ENCODE measurements at places on chromosomes 4 and X.
A peak's percentile ranks its signal among the peaks of the same experiment; 100 is the strongest.

DNA sequence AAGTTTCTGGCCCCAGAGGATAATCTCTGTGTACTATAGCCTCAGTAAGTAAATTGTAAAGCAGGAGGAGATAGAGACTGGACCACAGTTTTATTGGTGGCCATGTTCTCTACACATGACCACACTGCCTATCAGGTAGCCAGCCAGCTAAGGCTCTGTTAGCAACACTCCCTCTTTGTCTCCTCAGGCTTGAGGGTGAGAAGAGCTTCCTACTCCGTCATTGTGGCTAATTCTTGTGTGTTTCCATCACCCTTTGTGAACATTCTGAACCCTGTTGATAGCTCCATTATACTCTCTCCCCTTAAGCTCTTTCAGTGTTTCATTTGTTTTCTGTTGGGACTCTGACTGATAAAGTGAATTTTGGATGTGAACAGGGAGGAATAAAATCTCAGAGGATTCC is 233.4 kb downstream of the CFAP299 start:
- no peak for DNase-seq

DNA sequence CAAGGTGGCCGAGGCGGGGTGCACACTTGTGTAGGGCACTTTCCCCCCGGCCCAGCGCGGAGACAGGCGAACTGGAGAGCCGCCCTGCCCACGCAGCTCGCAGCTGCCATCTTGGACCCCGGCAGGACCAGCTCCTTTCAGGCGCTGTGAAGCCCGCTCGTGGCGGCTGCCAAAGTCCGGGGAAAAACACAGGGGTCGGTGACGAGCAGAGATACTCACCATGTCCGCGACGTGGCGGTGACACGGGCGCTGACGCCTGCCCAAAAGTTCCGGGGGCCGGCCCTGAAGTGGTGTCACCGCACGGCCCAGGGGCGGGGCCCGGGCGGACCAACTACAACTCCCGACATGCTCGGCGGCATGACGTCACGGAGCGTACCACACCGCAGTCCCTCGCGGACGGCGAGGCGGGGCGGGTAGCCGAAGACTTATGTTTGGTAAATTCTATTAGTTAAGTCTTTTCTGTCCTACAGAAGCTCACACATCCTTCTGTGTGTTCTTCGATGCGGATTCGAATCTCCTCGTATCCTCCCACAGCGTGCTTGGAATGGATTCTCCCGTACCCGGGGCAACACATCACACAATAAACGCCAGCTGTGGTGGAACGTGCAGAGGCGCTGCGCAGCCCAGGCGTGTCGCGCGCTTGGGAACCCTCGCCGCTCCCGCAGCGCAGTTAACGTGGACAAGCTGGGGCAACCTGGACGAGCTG is at the start of gene UFSP2:
TSS of gene UFSP2 (minus strand) at position 318 of the 706 bp plus-strand sequence. CDS start at position 222, 96 bp downstream.
- DNase-seq, result peak; percentile 82

DNA sequence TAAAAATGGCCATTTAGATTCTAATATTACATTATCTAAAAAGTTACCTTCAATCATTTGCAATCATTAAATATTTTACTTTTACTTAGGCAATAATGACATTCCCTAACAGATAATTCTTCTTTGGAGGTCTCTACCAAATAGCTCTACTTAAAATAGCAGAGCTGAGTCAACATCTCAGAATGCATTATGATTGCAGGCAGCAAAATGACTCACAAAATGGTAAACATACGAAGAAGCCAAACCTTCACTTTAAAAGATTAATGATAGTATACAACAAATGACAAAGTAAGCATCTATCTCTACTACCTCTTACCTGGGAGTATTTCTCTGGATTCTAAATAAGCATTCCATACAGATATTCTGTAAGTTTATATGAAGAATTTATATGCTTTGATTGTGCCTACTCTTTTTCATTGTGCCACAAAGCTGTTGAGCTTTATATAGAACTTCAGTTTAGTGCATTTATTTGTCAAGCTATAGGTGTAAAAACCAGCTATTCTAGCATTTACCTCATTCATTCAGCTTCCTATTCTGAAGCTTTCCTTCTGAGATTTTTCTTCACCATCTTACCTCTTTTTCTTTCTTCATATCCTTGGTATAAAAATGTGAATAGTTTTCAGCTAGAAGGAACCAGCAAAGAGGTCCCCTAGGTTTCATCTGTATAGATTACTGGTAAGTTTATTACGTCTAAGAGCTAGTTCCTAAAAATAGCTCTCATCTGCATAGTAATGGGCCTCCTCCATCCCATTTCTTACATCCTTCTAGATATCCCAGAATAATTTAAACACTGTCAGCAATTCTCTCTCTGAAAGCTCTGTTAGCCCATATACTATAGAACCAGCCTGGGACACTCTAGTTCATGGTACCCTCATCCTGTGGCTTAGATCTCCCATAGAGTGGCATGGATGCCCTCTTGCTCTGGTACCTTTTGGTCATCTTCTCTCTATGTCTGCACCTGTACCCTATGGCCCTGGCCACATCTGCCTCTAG is 17.2 kb upstream of the SPCS3 start:
- DNase-seq, result no peak

- DNase-seq, result no peak
Observed at GRCh38 chrX:77704881-77705280, 81.1 kb downstream of the ATRX start.

DNA sequence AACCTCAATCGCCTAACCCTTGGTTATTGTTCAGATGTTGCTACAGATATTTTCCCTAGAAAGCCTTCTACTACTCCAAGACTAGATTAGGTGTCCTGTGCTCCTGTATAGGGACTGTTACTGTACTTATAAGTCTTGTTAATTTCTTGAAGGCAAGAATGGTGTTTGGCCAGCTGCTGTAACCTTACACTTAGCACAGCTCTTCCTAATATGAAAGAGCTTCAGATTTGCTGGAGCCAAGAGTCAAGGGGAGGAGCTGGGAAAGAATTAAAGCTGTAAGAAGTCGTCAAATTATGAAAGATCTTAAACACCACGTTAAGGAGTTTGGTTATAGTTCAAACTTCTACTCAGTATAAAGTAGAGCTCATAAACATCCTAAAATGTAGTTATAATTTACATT is 245.9 kb upstream of the TLL1 start:
- DNase-seq, result no peak

GRCh38 chr4:77347351-77347966 is 190.5 kb downstream of the CCNG2 start:
- DNase-seq, result no peak

DNA sequence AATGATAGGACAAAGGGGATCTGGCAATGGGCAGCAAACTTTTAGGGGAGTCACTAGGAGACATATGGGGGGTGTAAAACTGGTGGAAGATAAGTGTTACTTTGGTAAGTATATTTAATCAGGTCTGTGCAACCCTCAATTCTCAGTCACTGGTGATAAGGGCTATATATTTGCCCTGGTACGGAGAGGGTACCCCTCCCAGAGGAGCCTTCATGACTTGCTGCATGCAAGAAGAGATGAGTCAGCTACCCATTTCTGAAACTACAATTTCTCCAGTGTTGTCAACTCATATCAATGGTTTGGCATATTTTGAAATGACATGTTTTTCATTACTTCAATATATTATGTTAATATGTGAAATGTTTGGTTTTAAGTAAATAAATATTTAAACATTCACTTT is 14.3 kb downstream of the SMARCAD1 start:
- DNase-seq, result no peak

DNA sequence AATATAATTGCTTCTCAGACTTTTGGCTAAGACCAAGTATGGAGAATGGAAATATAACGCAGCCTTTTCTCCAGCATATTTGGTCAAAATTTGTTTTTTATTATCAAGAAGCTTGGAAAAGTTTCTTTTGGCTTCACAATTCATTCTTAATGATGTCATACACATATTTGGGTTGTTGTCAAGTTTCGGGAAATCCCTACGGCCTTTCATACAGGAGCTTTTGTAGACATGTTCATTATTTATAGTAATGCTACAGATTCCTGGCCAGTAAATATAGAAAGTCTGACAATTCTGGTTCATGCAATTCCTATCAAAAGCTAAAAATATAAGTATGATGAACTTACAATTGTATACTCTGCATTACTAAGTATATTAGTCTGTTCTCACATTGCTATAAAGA is 112.9 kb downstream of the IRF2 start:
- no peak for DNase-seq

DNA sequence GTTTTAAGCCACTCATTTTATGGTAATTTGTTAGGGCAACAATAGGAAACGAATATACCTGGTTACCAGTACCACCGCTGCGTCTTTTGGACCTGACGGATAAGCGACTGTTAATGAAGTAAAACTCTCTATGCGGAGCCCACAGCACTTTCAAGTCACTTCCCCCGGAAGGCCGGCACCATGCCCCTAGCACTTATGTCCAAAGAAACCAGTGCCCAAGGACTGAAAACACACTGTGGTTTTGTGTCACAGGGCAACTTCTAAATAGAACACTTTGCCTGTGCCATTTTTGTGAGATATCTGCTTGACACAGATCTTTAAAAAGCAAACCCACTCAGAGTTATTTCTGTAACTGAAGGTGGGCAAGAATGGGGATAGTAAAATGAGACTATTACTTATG is 22.7 kb downstream of the SH3KBP1 start:
- DNase-seq, result no peak

DNA sequence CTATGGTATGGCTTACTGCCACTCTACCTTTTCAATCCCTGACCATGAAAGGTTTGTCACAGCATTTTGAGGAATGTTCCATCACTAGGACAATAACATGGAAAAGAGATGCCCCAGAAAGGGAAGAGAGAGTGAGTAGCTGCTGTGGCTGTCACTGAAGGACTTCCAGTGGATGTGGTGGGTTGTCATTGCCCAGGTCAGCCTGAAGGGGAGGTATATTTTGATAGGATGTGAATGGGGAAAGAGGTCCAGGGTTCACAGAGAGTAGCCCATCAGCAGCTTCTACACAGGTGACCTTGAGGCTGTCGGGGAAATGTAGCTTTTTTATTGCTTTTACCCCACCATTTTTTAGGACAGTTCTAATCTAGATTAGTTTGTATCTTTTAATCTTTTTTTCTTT is 30.8 kb downstream of the MTM1 start:
- no peak for DNase-seq

DNA sequence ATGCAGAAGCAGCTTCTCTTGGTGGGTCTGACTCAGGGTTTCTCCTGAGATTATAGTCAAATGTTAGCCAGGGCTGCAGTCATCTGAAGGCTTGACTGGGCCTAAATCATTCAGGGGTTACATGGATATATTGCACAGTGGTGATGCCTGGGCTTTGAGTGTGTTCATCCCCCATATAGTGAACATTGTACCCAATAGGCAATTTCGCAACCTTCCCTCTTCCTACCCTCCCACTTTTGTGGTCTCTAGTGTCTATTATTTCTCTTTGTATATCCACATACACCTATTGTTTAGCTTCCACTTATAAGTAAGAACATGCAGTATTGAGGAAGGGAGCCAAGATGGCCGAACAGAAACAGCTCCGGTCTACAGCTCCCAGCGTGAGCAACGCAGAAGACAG is 90.3 kb upstream of the CAMK2D start:
- no peak for DNase-seq

DNA sequence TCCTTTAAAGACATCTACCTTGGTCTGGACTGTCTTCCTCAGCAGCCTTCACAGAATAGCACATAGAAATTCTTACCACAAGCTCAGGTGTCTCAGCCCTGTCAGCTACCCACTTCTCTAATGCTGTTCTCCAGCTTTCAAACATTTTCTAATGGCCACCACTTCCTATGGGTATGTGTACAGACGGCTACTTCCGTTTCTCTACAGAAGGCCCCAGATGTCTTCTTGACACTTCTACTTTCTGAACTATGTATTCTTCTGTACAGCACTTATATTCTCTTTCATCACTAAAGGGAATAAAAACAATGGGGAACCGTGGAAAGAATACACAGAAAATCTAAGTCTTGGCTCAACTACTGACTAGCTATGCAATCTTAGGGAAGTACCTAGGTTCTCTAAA is 13.3 kb downstream of the OPHN1 start:
- no peak for DNase-seq

GRCh38 chr4:3062471-3062870 is 11.9 kb downstream of the HTT-AS start:
- no peak for DNase-seq

- DNase-seq, result no peak
Observed at GRCh38 chr4:181550381-181550780, 692.8 kb upstream of the TENM3 start.

DNA sequence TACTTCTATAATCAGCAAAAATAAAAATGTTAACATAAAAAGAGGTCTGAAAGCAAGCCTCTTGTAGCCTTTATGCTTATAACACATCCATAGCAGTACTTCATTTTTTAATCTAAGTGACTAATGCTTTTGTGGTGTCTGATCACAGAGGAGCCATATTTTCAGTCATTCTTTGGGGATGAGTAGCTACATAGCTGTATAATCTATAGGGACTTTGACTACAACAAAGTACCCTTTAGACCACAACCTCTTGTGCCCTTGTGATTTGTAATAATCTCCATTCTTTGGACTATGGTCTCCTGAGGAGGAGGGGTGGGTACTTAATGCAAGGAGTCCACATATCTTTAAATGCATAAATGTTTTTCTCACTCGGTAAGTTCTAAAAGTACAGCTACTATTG is 9.6 kb downstream of the DRP2 start:
- no peak for DNase-seq

- DNase-seq, result no peak
Observed at GRCh38 chrX:45667666-45668065, 467.0 kb upstream of the DIPK2B start.

DNA sequence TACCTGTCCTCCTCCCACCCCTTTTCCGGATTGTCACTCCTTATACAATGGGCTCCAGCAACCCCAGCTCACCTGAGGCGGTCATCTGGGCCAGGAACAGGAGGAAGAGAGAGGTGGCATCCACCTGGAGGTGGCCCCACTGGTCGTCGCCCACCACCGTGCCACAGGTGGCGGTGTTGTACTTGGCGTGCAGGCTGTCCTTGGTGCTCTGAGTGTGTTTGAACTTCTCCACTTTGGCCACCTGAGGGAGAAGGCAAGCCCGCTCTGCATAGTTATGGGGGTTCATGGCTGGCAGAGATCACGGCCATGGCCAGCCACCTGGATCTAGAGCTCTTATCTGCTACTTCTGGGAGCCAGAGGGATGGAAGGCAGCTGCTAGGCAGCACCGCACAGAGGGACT is 32.9 kb downstream of the PHKA2 start:
- no peak for DNase-seq

DNA sequence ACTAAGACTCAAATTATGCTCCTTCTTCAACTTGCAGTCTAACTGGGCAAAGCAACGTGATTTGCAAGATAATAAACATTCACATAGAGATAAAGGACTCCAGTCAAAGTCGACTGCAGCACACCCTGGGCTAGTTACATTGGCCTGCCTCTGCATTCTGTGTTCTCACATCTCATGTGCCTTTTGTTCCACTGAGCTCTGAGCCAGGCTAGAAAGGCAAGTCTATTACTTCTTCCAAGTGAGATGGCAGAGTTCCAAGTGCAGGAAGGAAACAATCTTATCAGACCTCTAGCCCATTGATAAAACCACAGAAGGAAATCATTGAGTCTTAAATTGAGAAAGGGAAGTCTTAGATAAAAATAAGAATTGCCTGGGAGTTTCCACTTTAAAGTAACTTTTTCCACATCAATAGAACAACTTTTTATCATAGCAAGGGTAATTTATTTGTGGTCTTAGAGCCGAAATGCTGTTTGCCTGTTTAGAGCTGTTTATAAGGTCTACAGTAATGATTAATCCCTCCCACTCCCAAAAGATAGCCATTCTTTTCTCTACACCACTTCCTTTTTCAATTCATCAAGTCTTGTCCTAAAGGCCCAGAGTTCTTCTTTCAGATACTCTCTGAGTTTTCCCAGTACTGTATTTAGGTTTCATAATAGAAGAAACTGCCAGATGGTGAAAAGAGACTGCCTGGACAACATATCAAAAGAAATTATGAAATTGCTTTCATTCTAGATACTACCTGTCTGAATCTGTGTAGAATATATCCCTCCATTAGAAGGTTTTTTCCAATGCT is 200.2 kb downstream of the GUCY2F start:
- DNase-seq, result no peak

GRCh38 chr4:150302553-150302952 is 224.3 kb downstream of the DCLK2 start:
- DNase-seq, result peak; percentile 65

Data from RWPE2 (cell line).